A549 treated with AZD2906 at 1 μM for 4 hours (cell line): ENCODE measurements at places on chromosomes 5 and 9. TPM values are rescaled to one million over a fixed set of nuclear protein-coding genes. Genes with fewer than 3 reads are reported as not detected.

ZNF483 gene
- 0.31 to 1.1 TPM (median 0.49 TPM) in 5 replicates for total RNA-seq

MARCHF3 gene
- total RNA-seq, result 0.46 to 1.5 TPM (median 1.1 TPM) in 5 replicates

SHISAL2B gene
- 0.15 TPM in 1 of 5 replicates, not detected in the others for total RNA-seq

F2RL2 gene
- 2.6 to 3.6 TPM (median 2.9 TPM) in 5 replicates for total RNA-seq

RNF20 gene
- 18.2 to 26.3 TPM (median 20.4 TPM) in 5 replicates for total RNA-seq

GABRA1 gene
- total RNA-seq, result not detected in 5 replicates

GLRA1 gene
- total RNA-seq, result not detected in 5 replicates

SLC9A3 gene
- total RNA-seq, result 2.0 to 2.3 TPM (median 2.2 TPM) in 5 replicates

SPAAR gene
- total RNA-seq, result 0.05 to 0.09 TPM (median 0.06 TPM) in 4 of 5 replicates, not detected in the other

RMRP gene
- 5.1 to 14.3 TPM (median 9.2 TPM) in 4 of 5 replicates, not detected in the other for total RNA-seq

TSSK1B gene
- total RNA-seq, result not detected in 5 replicates

CDKN2B gene
- total RNA-seq, result not detected in 5 replicates

FGD3 gene
- 0.12 to 0.26 TPM (median 0.16 TPM) in 5 replicates for total RNA-seq

ECPAS gene
- total RNA-seq, result 34.9 to 51.1 TPM (median 36.3 TPM) in 5 replicates

HACD4 gene
- 0.84 to 1.1 TPM (median 1.0 TPM) in 5 replicates for total RNA-seq

ABO gene
- not detected in 5 replicates for total RNA-seq

ANXA2R gene
- total RNA-seq, result 2.6 to 3.9 TPM (median 3.0 TPM) in 5 replicates

LCN2 gene
- total RNA-seq, result 3.3 to 6.9 TPM (median 3.6 TPM) in 5 replicates

SPINK7 gene
- not detected in 5 replicates for total RNA-seq
